ENCODE measurements at places on chromosomes 2 and 18.

DNA sequence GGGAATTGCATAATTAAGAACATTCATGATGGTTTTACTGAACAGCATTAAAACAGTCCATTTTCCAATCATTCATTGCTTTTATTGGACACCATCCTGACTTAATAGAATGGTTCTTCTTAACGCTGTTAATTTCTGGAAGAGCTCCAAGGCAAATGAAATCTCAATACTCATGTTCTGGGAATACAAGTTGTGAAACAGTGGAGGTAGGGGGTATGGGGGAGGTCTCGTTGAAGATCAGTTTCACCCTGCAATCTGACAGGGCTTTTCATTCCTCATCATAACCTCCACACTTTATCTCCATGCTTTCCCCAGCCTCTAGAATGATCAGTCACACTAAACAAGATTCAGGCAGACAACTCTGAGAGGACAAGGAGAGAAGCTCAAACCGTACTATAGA lies 113.6 kb downstream of the ETAA1 start:
- peaks cover 9% of the 10 kb centered on the region for H3K27me3 ChIP-seq
- H3K27ac ChIP-seq: no peak overlapping the region
- H3K36me3 ChIP-seq: no peaks in the 10 kb centered on the region
- no peak overlapping the region for H3K4me3 ChIP-seq
- DNase-seq: no peak

GRCh38 chr18:48658721-48659120 lies 119.9 kb downstream of the CTIF start:
- DNase-seq: no peak
- H3K27ac ChIP-seq: no peak overlapping the region
- H3K27me3 ChIP-seq: no peaks in the 10 kb centered on the region
- H3K36me3 ChIP-seq: peaks cover 3% of the 10 kb centered on the region
- no peak overlapping the region for H3K4me3 ChIP-seq

GRCh38 chr2:239745386-239746227 lies 279.5 kb downstream of the NDUFA10 start:
- H3K4me3 ChIP-seq: no peak overlapping the region
- peaks cover 10% of the 10 kb centered on the region for H3K4me1 ChIP-seq
- no peaks in the 10 kb centered on the region for H3K36me3 ChIP-seq
- no peak overlapping the region for H3K27ac ChIP-seq

- no peak for DNase-seq
- no peak overlapping the region for H3K27ac ChIP-seq
- H3K36me3 ChIP-seq: no peaks in the 10 kb centered on the region
- H3K4me3 ChIP-seq: no peak overlapping the region
- H3K27me3 ChIP-seq: peaks cover 7% of the 10 kb centered on the region
Observed at GRCh38 chr2:204571041-204571440, 25.8 kb downstream of the PARD3B start.

- H3K4me3 ChIP-seq: no peak overlapping the region
- H3K4me1 ChIP-seq: no peaks in the 10 kb centered on the region
- no peak for DNase-seq
- no peaks in the 10 kb centered on the region for H3K36me3 ChIP-seq
Observed at GRCh38 chr18:9454061-9454703, 21.1 kb upstream of the RALBP1 start.

GRCh38 chr2:58428096-58429013 lies 187.2 kb upstream of the FANCL start:
- peaks cover 51% of the 10 kb centered on the region for H3K27me3 ChIP-seq
- H3K4me3 ChIP-seq: peak overlapping the region; percentile 57
- H3K27ac ChIP-seq: no peak overlapping the region
- H3K4me1 ChIP-seq: peaks cover 6% of the 10 kb centered on the region

DNA sequence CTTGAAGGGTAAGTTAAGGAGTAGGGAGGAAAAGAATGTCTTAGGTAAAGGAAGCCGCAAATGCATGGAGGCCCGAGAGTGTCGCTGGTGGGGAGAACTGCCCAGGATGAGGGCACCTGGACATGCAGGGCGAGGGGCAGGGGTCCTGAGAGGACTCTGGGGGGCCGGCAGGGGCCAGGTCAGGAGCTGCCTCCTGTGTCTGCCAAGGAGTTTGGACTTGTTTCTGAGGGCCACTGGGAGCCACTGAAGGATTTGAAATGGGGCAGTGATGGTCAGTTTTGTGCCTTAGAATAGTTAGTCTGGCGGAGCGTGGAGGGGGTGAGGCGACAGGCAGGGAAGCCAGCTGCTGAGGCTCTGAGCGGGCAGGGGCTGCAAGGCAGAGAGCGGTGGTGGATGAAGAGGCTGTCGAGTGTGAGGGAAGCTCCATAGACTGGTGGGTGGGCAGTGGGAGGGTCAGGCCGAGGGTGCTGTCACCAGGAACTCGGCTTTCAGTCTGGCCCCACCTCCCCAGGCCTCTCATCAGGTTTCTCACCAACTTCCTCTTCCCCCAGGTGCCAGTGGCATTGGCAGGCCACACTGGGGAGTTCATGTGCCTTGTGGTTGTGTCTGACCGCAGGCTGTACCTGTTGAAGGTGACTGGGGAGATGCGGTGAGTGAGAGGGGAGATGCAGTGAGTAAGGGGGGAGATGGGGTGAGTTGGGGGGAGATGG lies 14.7 kb upstream of the SLC4A3 start:
- peak overlapping the region; percentile 7 for H3K4me3 ChIP-seq
- H3K36me3 ChIP-seq: peaks cover 20% of the 10 kb centered on the region
- no peaks in the 10 kb centered on the region for H3K27me3 ChIP-seq
- H3K4me1 ChIP-seq: peaks cover 11% of the 10 kb centered on the region
- DNase-seq: peak; percentile 4
- peak overlapping the region; percentile 87 for H3K27ac ChIP-seq

DNA sequence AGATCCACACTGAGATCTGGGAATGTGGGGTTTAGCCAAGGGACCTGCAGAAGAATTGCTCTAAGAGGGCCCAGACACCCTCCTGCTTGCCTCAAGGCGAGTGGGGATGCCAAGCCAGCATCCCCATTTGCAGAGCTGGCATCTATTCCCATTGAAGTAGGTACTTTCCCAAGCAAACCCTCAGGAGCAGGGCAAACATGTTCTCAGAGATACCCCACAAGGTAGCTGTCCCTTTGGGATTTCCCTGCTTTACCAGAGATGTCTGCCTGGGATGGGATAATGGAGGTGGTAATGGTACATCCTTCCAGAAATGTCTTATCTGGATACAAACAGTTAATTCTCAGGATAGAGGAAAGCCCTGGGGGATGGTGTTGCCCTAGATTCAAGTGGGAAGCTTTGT lies 51.2 kb downstream of the GYPC start:
- no peaks in the 10 kb centered on the region for H3K27me3 ChIP-seq
- no peaks in the 10 kb centered on the region for H3K36me3 ChIP-seq
- no peak for DNase-seq
- H3K4me3 ChIP-seq: no peak overlapping the region

DNA sequence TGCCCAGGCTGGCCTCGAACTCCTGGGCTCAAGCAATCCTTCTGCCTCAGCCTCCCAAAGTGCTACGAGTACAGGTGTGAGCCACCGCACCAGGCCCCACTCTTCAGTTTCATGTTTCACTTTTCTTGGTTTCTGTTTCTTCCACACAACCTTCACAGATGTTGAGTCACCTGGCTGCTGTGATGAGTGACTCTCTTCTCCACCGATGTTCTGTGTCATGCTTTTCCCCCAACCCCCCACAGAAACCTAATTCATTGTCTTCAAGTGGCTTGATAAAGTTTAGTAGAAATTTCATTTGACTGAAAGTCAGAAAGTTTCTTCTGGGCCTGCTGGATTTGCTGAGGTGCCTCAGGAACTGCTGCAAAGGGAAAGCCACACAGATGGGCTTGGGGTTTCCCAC lies 78.5 kb downstream of the SPHKAP start:
- DNase-seq: no peak
- H3K27ac ChIP-seq: no peak overlapping the region
- H3K4me3 ChIP-seq: no peak overlapping the region
- H3K4me1 ChIP-seq: no peaks in the 10 kb centered on the region

- no peak overlapping the region for H3K27ac ChIP-seq
- H3K4me3 ChIP-seq: no peak overlapping the region
- H3K4me1 ChIP-seq: no peaks in the 10 kb centered on the region
Observed at GRCh38 chr2:219912491-219912921, 285.1 kb downstream of the SLC4A3 start.

DNA sequence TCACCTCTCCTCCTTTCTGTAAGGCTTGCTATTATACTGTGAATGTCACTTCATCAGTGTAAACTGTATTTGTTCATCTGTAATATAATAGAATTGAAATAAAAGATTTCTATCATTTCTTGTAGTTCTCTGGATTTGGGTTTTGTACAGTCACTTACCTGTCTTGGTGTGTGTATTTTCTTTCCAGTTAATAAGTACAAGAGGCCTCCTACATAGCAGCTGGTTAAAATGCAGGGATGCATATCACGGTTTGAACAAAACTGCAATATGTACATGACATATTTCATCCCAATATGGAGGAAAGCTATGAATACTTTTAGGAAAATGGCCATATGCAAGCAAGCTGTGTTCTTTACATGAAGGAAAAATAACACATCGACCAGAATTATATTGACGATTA lies 5.4 kb upstream of the STAT1 start:
- no peak for DNase-seq
- peak overlapping the region; percentile 11 for H3K27ac ChIP-seq
- H3K4me1 ChIP-seq: peaks cover 6% of the 10 kb centered on the region
- H3K36me3 ChIP-seq: no peaks in the 10 kb centered on the region

DNA sequence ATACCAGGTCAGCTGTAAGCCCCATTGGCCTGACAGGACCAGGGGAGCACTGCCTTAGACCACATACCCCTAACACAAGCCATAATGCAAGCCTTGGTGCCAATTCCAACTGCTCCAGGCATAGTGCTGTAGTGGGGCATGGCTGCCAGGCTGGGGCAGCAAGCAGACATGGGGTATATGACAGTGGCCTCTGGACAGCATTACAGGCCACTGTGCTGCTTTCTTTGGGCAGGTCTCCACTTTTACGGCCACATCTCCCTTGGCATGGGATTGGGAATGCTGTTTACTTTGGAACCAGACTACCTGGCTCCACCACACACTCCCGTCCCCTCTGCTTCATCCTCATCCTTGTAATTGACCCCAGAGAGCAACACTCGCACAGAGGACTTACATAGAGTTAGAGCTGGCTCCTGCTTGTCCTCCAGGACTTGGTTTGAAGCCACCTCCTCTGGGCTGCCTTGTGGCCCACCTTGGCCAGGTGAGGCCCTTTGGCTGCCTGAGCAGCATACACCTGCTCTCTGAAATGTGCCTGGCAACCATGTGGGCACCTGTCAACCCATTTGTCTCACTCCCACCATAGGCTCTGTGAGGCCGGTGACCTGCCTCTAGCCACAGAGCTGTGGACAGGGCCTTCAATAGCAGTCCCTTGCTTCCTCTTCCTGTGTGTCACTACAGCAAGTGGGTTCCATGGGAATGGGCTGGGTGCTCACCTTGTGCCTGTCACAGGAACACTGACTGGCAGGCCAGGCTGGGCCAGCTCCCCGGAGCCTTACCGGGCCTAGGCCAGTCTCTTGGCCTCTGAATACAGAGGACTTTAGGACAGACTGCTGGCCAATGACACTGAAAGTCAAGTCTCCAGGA lies 262.6 kb upstream of the HS6ST1 start:
- peaks cover 9% of the 10 kb centered on the region for H3K27me3 ChIP-seq
- DNase-seq: no peak
- H3K36me3 ChIP-seq: peaks cover 3% of the 10 kb centered on the region
- H3K4me3 ChIP-seq: no peak overlapping the region

GRCh38 chr2:5433855-5434254 lies 258.3 kb upstream of the SOX11 start:
- H3K27ac ChIP-seq: no peak overlapping the region
- no peaks in the 10 kb centered on the region for H3K27me3 ChIP-seq
- no peaks in the 10 kb centered on the region for H3K4me1 ChIP-seq
- H3K4me3 ChIP-seq: no peak overlapping the region

- H3K27ac ChIP-seq: no peak overlapping the region
- no peak overlapping the region for H3K4me3 ChIP-seq
- H3K4me1 ChIP-seq: no peaks in the 10 kb centered on the region
Observed at GRCh38 chr2:67845621-67846369, 217.0 kb downstream of the C1D start.

GRCh38 chr18:40926679-40927078 lies 1028.4 kb upstream of the PIK3C3 start:
- H3K27me3 ChIP-seq: no peaks in the 10 kb centered on the region
- H3K4me3 ChIP-seq: no peak overlapping the region
- no peak overlapping the region for H3K27ac ChIP-seq
- no peaks in the 10 kb centered on the region for H3K4me1 ChIP-seq

Data from effector memory CD8-positive, alpha-beta T cell (primary cell).